Substantia nigra (tissue), 51 donors: ENCODE measurements at places on chromosomes 7 and 10.

DNA sequence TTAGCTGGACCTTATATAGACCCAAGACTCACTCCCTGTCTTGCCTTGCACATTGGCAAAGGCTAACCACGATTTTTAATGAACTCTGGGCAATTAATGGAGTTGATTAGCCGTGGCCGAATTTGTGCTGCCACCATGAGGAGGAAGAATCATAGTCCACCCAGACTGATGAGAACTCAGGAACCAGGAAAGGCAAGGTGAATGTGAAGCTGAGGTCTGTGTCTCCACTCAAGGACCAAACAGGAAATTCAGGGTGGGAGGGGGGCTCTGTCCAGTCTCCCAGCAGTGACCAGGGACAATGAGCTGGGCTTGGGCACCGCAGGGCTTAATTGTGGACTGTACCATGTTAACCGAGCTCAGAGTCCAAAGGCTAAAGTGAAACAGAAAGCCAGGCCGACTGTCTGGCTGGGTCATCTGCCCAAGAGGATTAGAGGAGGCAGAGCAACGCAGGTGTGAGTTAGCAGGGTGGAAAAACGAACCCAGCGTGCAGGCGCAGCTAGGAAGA lies 127.0 kb upstream of the JCAD start:
- no peak for DNase-seq

- no peak for DNase-seq
Observed at GRCh38 chr7:2228921-2229320, 3.8 kb downstream of the MAD1L1 start.

- DNase-seq, result no peak
Observed at GRCh38 chr10:73937333-73938043, 26.6 kb downstream of the PLAU start.

DNA sequence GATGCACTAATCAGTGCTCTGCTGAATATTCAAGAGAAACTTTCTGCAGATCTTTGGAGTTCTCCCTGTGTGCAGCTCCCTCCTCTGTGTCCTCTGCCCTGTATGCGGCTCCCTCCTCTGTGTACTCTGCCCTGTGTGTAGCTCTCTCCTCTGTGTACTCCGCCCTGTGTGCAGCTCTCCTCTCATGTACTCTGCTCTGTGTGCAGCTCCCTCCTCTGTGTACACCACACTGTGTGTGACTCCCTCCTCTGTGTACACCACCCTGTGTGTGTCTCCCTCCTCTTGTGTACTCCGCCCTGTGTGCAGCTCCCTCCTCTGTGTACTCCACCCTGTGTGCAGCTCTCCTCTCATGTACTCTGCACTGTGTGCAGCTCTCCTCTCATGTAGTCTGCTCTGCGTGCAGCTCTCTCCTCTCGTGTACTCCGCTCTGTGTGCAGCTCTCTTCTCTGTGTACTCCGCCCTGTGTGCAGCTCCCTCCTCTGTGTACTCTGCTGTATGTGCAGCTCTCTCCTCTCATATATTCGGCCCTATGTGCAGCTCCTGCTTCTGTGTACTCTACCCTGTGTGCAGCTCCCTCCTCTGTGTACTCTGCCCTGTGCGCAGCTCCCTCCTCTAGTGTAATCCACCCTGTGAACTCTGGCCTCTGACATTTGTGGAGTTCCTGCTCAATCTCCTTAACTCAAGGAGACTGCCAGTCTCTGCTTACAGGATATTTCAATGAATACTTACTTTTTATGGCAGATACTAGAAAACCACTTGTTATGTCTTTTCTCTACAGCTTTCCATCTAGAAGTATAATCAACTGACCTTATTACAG lies 280.4 kb downstream of the GLRX3 start:
- no peak for DNase-seq

- no peak for DNase-seq
Observed at GRCh38 chr7:25562673-25563182, 334.4 kb upstream of the NPVF start.

DNA sequence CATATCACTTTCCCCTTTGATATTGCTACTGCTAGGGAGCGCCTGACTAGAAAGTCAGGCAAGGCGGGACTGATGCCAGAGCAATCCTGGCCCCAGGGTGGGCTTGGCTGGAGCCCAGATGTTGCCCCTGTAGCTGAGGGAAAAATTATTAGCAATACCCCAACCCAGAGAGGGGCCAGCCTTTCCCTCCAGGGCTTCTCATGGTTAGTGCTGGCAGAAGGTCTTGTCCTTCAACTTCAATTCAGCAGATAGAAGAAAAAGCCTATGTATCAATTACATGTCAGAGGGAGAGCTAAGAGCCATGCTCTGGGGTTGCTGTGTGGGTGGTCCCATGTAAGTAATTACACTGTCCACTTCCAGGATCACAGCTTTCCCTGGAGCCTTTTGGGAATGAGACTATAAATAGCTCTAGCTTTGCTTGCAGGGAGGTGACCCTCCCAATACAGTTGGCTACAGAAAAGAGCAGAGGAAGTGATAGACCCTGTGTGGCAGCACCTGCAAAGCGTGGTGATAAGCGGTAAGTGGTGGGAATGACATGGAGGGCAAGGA lies 579.1 kb downstream of the CCSER2 start:
- DNase-seq, result no peak

- no peak for DNase-seq
Observed at GRCh38 chr7:143233816-143234532, 12.1 kb downstream of the TAS2R40 start.

GRCh38 chr10:116143673-116144222 lies 129.3 kb downstream of the GFRA1 start:
- no peak for DNase-seq

GRCh38 chr10:3858051-3858845 lies 73.2 kb upstream of the KLF6 start:
- no peak for DNase-seq

GRCh38 chr10:122861711-122862161 lies 16.1 kb upstream of the CUZD1 start:
- no peak for DNase-seq

DNA sequence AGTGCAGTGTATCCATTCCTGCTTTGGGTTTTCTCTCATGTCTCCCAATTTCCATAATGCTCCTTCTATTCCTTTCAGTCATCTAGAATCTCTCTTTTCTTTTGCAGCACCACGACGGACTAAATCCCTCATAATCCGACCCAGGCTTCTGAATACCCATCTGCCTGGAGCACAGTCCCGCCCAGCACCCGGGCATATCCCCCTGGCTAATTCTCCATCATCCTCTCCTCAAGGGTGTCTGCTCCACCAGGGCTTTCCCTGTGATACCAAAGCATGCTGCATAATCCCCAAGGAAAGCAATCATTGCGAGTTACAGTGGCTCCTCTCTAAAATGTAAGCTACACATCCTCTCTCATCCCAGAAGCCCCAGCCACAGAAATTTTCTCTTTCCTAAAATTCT lies 321.9 kb downstream of the CCDC3 start:
- no peak for DNase-seq

- DNase-seq, result no peak
Observed at GRCh38 chr7:142457146-142457703, 199.4 kb upstream of the PRSS58 start.

GRCh38 chr7:71470830-71471229 lies 338.9 kb downstream of the GALNT17 start:
- no peak for DNase-seq

DNA sequence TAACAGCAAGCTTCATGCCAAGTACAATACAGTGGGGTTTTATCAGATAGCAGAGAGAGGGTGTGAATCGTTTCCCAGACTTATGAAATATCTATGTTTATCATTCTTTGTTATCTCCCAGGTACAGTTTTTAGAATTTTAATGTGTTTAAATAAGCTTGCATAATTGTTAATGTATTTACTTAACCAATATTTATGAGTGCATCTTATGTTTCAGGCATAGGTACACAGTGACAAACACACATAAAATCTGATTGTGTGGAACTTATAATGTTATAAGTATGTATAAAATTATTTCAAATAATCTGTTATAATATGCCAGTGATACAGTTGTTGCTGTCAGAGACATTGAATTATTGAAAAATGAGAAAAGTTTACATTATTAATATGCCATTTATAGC lies 1011.4 kb upstream of the C7orf33 start:
- DNase-seq, result no peak

GRCh38 chr7:41573015-41573414 lies 129.9 kb downstream of the INHBA start:
- DNase-seq, result no peak

- no peak for DNase-seq
Observed at GRCh38 chr7:80279760-80280159, 145.1 kb downstream of the GNAI1 start.

DNA sequence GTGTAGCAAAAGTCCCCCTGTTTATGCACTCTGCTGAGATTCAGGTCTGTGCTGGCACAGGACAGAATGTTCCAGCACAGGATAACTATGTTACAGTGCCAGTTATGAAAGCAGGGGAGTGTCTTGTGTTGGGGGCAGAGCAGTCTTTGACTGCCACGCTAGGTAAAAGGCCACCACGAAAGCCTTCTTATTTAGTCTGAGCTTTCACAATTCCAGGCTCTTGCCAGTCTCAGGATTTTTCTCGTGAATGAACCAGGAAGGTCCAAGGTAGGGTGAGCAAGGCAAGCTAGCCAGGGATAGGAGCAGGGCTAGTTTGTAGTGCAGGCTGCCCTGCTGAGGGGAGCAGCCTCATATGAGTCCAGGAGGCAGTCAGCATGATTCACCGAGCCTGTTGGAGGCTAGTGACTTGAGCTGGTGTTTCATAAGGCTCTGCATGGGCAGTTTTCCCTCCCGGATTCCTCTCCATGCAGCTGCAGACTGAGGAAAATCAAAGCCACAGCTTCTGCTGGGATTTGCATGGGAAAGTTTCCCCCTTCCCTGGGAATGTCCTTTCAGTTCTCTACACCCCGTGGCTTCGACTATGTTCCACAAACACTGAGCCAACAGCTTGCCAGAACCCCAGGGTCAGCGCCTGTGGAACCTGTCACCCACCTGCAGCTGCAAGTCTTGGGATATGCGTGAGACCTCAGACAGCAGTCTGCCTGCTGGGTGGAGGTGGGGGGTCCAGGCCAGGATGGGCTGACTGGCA lies 112.3 kb downstream of the JCAD start:
- no peak for DNase-seq

GRCh38 chr7:129875745-129876411 lies 76.9 kb downstream of the UBE2H start:
- no peak for DNase-seq

GRCh38 chr7:159096736-159097581 lies 47.7 kb downstream of the VIPR2 start:
- no peak for DNase-seq

GRCh38 chr10:6046773-6047611 lies 15.2 kb downstream of the IL2RA start:
- no peak for DNase-seq

GRCh38 chr7:121084748-121085336 lies 96.3 kb downstream of the CPED1 start:
- DNase-seq, result no peak

- no peak for DNase-seq
Observed at GRCh38 chr10:18523025-18523424, 128.4 kb downstream of the NSUN6 start.

DNA sequence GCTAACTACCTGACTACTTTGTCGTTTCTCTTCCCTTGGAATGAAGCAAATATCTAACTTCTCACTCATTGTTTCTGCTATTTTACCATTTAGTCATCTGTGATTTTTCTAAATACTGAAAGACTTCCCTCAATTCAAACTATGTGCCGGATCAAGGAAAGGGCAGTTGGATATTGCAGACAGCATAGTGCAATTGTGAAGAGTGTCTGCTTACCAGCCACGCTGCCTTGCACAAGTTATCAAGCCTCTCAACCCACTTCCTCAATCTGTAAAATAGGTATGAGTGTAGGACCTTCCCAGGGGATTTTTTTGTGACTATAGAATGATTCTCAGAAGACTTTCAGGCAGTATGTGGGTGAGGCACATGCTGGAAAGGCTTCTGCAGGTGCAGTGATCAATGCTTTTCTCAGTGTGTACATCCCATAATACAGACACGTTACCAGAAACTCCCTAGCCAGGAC lies 54.3 kb downstream of the EGFR start:
- no peak for DNase-seq

GRCh38 chr7:104267701-104268368 lies 60.0 kb upstream of the ORC5 start:
- no peak for DNase-seq

- DNase-seq, result no peak
Observed at GRCh38 chr10:44376472-44377099, 8.3 kb downstream of the CXCL12 start.

DNA sequence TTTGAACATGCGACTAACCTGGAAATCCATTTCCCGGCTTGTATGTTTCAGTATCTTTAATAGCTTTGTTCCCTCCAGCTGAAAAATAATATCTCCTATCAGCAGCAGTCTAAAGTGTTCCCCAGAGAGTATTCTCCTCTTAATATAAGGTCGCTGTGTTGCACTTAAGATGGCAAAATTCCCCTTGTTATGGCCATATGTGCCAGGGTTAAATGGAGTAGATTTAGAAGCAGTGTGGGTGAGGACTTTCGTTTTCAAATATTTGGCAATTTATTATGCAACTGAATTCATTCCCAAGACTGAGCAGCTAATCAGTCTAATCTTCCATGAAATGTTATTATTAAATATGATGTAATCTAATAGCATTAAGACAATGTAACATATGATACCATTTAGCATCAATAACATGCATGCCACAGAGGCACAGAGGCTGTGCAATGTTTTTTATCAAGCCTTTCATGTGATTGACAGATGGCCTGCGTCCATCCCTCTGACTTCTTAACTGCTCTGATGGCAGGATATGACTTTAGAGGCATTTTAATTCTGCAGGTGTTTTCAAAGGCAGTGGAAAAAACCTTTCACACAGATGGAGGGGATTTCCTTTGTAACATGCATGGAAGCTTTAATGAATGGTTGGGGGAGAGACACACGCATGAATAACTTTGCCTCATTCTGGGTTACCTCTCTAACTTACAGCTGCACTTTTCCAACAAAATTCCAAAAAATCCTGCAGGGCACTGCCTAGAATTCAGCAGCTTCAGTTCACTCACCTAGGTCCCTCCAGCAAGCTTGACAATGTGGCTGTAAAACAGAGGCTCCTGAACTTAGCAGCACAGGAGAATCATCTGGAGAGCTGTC lies 55.1 kb upstream of the ZPBP start:
- no peak for DNase-seq

- no peak for DNase-seq
Observed at GRCh38 chr10:13729586-13730305, 143.0 kb downstream of the PRPF18 start.

GRCh38 chr7:11232462-11232861 lies 258.8 kb downstream of the PHF14 start:
- no peak for DNase-seq

DNA sequence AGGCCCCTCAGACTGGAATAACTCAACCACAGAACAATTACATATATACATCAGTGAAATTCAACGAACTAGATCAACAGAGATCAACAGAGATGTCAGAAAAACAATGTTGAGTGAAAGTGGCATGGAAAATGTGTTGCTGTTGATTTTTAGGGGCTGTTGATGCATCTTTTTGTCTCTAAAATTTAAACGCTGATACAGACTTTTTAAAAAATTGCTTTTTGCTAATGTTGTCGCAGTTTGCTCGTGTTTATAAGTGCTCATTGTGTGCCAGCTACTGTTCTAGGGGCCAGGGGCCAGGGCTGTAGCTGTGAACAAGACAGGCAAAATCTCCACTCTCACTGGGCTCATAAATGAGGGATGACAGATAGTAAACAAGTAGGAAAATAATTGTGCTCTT lies 18.3 kb downstream of the TMEM248 start:
- DNase-seq, result no peak

GRCh38 chr7:66277492-66277891 lies 72.4 kb downstream of the TPST1 start:
- no peak for DNase-seq
